ENCODE measurements at places on chromosomes 5 and 9.
A peak's percentile ranks its signal among the peaks of the same experiment; 100 is the strongest.

DNA sequence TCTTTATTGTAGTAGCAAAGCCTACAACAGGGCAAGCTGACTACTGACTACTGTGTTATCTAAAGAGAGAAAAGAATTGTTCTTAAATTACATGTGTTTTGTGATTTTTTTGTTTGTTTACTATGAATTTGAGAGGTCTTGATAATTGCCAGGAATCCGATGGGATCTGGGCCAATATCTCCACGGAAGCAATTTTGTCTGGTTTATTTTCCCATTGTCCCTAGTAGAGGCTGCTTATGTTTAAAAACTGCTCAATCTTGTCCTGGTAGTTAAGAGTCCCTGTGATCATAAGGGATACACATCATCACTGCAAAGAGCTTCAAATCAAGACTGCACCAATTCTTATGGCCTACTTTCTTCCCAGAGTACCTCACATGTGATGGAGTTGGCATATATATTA, 94.4 kb downstream of the GLDC start:
- DNase-seq = no peak

- DNase-seq = no peak
Measured at GRCh38 chr5:155239803-155240202, 226.2 kb downstream of the KIF4B start.

- DNase-seq = no peak
Measured at GRCh38 chr5:113084402-113085083, 107.9 kb downstream of the DCP2 start.

GRCh38 chr5:28961816-28962215, 1923.4 kb upstream of the CDH9 start:
- DNase-seq = no peak

- no peak for DNase-seq
Measured at GRCh38 chr5:62306896-62307689, 1.1 kb downstream of the KIF2A start.

DNA sequence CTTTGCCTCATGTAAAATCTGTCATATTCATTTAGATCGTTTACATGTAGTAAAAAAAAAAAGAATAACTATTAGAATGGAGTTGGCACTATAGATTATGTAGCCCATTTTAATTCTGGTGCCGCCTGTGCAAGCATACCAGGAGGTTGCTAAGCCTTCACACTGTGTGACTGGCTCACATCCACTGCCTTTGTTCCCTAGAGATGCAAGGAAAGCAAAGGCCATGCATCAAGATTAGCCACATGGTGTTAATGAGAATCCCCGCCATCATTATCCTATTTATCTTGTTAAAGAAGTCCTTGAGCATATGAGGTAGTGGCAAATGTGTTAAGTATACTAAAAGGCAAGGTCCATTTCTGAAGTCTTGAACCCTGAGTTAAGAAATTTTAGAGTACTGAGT, 279.6 kb downstream of the RFX3 start:
- DNase-seq = no peak

- DNase-seq = no peak
Measured at GRCh38 chr9:86046930-86047341, 52.4 kb downstream of the GOLM1 start.

DNA sequence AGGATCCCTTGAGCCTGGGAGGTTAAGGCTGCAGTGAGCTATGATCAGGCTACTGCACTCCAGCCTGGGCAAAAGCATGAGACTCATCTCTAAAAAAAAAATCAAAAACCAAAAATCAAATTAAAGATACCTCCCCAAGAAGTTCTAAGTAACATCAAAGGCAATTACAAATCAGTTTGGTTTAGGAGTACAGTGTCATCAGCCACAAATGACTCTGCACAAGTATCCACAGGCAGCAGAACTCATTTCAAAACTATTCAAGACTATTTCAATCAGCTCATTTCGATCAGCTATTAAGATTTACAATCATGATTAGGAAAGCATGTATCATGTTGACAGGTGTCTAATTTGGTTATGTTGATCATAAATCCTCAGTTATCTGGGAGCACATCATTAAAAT, 19.1 kb downstream of the TRMO start:
- no peak for DNase-seq

- DNase-seq = no peak
Measured at GRCh38 chr5:1892211-1892610, 9.5 kb upstream of the IRX4 start.

GRCh38 chr9:125549465-125549871, 157.5 kb downstream of the MAPKAP1 start:
- DNase-seq = no peak

- DNase-seq = no peak
Measured at GRCh38 chr5:128687930-128688329, 149.9 kb upstream of the FBN2 start.

- DNase-seq = no peak
Measured at GRCh38 chr5:163172540-163173338, 264.7 kb upstream of the CCNG1 start.

DNA sequence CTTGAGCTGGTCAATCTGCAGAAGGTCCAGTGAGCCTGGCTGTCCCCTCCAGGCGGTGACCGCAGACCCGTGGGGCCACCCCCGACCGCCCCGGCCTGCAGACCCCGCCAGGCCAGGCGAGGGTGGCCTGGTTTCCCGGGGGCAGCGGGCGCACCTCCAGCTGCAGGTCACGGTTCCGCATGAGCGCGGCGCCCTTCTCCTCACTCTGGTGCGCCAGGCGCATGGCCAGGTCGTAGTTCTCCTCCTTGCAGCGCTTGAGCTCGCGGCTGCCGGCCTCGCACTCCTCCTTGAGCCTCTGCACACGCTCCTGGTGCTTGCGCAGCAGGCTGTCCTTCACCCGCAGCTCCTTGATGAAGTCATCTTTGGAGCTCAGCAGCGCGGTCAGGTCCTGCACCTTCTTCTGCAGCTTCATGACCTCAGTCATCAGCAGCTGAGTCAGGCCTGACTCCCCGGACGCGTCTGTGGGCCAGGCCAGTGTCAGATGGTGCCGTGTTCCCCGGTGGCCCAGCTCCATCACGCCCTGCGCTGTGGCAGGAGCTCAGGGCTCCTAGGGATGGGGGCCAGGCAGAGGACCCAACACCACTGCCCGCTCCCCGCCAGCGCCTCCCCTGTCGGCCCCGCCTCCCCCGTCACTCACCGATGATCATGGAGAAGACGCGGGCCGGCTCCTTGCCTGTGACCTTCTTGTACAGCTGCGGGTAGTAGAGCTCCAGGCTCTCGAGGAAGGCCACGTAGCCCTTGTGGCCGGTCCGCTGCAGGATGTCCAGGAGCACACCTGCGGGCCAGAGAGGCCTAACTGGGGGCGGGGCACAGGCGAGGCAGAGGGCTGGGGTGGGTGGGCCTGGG, 2.6 kb downstream of the CARD9 start:
- DNase-seq = no peak

DNA sequence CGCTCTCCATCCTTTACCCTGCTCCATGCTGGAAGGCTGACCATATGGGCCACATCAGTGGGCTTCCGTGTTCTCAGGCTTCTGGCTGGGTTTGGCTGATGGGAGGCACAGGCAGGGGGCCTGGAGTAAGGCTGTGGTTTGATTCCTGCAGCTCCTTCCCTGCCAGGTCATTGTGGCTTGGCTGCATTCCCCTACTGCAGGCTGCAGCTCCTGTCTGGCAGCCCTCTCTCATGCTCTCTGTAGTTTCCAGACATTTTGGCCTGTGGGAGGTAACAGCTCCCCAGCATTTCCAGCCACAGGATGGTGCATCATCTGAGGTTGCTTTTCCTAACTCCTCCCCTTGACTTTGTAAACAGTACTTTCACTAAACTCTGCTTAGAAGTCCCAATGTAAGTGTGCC, 102.0 kb upstream of the PTPN3 start:
- DNase-seq = no peak

DNA sequence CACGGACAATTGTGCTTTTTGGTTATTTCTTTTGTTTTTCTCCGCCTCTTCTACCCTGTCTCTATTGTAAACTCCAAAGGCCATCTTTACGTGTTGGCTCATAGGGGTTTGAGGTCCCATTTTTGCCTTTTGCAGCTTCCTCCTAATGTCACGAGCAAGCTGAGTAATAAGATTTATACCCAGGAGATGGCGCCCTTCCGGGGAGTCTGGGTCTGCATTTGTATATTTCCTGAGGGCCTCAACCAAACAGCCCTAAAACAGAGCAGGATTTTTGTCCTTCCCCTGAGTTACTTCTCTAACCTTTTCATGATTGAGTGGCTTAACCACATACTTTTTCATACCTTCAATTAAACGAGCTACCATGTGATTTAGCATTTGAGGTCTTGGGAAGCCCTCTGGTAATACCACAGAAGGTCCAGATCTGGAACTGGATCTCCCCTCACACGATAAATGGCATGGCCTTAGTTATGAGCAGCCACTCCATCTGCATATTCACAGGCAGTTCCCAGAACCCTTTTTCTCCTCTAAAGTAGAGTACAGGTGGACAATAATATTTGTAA, 11.2 kb upstream of the CFAP95 start:
- peak; percentile 34 for DNase-seq

DNA sequence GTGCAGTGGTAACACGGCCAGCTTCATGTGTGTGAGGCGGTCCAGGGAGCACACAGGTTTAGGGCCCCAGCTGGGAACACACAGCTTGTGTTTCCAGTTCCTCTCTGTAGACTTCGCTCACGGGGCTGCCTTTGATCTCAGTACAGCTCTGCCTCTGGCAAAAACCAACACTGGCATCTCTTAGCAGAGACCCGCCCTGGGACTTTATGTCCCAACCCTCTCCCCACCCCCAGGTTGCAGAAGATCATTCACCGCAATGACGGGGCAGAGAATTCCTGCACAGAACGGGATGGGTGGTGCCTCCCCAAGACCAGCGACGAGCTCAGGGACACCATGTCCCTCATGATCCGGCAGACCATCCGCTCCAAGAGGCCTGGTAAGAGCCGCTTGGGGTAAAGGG, 5.2 kb upstream of the CEL start:
- DNase-seq = no peak

GRCh38 chr5:59893429-59894227, at the start of gene PDE4D:
Gene PDE4D, minus strand, starts transcription at chr5:59893726.
- DNase-seq = no peak

DNA sequence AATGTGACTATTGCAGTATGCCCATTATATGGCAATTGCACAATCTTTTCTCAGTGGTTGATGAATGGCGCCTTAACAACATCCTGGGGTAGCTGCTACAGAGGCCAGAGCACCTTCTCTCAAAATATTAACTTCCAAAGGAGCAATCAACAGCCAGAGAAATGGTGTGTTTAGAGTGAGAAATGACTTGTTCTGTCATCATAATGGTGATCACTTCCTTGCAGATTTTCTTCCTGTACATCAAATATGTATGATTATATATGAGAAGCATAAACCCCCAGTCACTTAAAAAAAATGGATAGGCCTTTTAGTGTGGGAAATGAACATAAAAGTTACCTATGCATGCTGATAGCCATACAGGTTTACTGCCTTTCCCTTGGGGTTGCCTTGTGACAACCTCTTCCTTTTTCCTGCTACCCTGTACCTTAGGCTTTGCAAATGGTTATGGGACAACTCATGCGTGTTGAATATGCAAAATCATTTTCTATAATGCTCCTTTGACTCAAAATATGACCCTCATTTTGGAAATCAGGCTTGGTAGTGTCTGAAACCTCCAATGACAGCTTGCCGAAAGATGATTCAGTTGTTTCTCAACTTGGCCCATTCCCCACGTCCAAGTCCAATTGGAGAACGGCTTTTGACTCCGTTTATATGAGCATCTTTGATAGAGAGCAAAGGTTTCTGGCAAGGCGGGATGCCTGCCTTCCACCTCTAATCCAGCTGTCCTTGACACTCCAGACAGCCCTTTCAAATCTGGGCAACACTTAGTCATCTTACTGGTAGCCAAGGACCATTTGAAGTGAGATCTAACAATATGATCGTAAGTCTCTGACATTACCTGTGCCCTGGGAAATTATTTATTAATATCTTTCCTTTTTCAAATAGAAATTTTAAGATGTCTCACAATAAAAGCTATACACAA, 69.3 kb downstream of the SLC1A1 start:
- DNase-seq = no peak

DNA sequence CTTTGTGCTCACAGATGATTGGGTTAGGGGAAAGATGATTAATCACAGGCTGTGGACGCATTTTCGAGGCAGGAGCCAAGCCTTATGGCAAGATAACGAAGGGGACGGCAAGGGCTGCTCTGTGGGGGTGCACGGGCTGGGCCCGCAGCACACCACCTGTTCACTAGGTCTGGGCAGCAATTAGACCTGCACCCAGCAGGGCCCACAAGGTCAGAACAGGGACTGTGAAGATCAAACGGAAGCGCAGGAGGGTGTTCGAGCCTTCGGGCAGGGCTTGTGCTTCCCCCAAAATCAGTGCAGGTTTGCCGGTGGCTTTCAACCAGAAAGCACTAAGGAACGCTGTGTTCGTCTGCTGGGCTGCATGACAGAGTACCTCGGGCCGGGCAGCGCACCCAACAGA, 73.7 kb downstream of the UBE2QL1 start:
- no peak for DNase-seq

DNA sequence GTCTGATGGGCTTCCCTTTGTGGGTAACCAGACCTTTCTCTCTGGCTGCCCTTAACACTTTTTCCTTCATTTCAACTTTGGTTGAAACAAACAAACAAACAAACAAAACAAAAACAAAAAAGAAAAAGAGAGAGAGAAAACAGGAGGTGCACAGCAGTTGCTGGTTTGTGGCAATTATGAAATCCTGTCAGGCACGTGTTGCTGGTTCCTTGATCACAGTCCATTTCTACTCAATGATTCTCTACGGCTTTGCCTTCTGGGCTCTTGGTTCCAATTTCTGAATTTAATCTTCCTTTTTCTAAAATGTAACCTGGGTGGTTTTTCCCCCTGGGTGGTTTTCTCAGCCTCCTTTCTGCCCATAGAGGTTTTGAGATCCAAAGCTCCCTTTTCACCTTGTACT, 17.8 kb upstream of the PANK3 start:
- no peak for DNase-seq

GRCh38 chr5:22708770-22709328, 144.3 kb downstream of the CDH12 start:
- no peak for DNase-seq

Data from AML-193 (cell line).